ENCODE measurements at places on chromosomes 5 and 9.

DNA sequence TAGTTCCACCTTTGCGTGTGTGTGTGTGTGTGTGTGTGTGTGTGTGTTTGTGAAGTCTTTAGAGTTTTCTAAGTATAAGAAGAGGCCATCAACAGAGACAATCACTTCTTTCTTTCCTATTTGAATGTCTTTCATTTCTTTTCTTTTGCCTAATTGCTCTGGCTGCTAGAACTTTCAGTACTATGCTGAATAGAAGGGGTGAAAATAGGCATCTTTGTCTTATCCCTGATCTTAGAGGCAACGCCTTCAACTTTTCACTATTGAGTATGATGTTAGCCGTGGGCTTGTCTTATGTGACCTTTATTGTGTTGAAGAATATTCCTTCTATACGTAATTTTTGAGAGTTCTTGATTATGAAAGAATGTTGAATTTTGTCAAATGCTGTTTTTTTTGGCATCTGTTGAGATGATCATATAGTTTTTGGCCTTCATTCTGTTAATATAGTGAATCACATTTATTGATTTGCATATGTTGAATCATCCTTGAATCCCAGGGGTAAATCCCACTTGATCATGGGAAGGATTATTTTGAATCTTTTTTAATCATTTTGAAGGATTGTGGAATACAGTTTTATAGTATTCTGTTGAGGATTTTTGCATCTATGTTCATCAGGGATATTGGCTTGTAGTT, 134.8 kb upstream of the CD180 start:
- no peak for DNase-seq

DNA sequence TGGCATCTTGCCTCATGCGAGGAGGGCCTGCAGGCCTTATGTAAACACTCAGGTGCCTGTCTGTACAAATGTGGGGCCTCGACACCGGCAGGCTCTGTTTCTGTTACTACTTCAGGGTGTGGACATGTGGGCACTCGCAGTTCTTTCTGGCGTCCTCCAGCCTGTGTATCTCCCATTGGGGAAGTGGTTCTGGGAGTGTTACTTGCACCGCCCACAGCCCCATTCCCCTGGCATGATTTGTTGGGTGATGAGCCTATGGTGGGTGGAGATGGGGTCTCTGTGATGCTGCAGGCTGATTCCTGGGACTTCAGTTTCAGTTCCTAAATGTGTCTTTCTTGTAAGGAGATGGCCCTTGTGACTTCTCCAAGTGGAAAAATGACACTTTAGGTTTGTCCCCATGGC, 82.1 kb upstream of the PITX1 start:
- DNase-seq = no peak

DNA sequence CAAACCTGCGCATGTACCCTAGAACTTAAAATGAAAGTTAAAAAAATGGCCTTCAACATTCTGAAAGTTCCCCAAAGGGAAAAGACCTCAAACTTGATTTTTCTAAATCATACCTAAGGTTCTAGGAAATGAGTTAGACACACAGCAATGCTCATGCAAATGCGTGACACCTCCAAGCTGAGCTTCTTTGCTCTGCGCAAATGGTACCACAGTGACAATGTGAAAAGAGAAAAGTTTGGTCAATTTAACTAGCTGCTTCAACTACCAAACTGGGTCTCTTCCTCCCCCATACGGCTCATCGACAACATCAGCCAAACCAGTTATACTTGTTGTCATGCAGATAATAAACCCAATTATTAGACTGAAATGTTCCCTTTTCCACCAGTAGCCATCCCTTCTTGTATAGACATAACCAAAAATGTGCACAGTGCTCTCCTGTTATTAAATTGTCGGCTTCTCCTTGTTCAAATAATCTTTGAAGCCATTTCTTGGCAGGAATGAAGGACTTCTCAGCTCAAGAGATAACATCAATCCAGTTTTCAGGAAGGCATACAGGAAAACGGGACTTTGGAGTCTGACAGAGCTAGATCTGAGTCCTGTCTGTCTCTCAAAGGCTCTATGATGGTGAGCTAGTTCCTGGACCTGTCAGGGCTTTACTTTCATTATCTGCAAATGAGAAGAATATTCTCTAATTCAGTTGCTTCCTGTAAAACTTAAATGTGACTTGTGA, 185.6 kb upstream of the NR3C1 start:
- no peak for DNase-seq

- DNase-seq = no peak
Observed at GRCh38 chr9:121889990-121890563, 203.0 kb downstream of the TTLL11 start.

DNA sequence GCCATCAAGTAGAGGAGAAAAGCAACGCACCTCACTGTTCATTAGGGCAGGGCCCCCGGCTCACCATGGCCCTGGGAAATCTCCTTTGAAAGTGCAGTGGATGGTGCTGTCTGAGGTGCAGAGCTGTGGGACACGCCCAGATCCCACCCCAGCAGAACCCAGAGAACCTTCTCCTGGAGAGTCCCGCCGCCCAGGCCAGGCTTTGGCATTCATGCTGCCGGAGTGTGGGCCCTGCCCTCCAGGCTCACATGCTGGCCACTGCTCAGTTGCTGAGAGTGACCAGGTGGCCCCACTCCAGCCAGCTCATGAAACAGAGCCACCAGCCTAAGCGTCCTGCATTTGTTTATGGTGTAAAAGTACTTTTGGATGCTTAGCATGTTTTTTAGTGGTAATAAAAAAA, 23.8 kb upstream of the LRRC14B start:
- DNase-seq = no peak

DNA sequence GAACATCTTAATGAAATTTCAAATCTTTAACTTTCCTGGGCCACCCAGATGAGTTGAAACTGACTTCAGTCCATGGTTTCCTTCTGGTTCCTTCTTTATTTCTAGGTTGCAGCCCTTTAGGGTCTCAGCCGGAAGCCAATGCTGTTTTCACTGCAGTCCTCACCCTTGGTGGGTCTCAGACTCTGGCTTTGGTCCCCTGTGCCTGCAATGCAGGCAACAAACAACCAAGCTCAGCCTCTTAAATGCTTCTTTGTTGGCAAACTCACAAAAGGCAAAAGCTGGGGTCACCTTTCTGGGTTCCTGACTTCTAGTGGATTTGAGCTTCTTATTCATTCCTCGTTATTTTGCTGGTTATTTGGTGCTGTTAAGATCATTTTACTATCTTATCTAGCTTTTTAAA, 19.3 kb upstream of the APC start:
- no peak for DNase-seq

GRCh38 chr9:96203867-96204501, 98.0 kb downstream of the HSD17B3 start:
- DNase-seq = no peak

GRCh38 chr9:110521206-110521605, 58.3 kb downstream of the SVEP1 start:
- no peak for DNase-seq

GRCh38 chr5:36854402-36855140, 22.0 kb upstream of the NIPBL start:
- no peak for DNase-seq

DNA sequence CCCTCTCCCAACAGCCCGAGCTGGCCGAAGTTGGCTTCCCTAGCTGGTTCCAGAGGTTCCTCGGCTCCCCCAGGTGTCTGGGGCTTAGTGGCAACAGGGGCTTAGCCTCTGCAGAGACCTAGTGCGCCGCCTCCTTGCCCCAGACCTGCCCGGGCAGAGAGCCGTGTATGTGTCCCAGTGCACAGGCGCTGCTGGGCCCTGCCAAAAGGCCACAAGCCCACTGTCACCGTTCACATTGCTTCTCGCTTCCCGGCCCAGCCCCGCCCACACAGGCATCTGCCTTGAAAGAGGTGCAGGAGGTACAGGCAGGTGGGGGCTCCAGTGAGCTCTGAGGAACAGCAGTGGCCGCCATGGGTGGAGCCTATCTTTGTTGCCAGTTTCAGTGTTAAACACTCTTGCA, 2.5 kb upstream of the CACFD1 start:
- no peak for DNase-seq

- no peak for DNase-seq
Observed at GRCh38 chr5:99349787-99350186, 421.0 kb upstream of the CHD1 start.

GRCh38 chr5:25979086-25979485, 1059.3 kb downstream of the CDH9 start:
- DNase-seq = no peak

- no peak for DNase-seq
Observed at GRCh38 chr5:8053270-8053669, 184.3 kb downstream of the MTRR start.

DNA sequence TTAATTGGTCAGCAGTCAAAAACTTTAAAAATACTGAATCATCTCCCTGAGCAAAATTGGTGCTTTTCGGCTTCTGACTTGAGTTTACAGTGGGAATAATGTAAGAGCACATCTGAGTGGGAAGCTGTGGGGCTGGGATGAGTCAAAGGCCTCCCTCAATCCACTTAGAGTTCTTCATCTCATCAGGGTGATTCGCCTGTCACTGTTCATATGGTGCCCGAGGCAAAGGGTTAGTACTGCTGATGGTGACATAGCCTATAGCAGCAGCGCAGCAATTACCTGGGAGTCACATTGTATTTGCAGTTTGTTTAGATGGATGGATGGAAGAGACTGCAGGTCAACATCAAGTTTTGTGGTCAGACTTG, 113.8 kb upstream of the ZNF608 start:
- no peak for DNase-seq

DNA sequence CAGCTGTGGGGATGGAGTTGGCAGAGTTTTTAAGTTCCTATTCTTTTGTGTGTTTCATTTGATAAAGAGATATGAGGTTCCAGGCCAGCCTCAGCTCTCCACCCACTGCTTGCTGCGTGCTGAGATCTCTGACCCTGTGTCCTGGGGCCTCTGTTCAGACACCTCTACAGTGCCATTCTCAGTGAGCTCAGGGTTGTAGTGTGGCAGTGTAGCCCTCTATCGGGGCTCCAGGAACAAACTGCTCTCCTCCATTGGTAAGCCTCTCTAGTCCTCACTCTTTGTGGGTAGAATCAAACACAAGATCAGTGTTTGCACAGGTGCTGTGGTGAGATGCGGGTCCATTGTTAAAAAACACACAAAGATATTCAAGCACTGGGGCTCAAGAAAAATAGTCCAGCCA, 386.6 kb upstream of the RPS23 start:
- no peak for DNase-seq

DNA sequence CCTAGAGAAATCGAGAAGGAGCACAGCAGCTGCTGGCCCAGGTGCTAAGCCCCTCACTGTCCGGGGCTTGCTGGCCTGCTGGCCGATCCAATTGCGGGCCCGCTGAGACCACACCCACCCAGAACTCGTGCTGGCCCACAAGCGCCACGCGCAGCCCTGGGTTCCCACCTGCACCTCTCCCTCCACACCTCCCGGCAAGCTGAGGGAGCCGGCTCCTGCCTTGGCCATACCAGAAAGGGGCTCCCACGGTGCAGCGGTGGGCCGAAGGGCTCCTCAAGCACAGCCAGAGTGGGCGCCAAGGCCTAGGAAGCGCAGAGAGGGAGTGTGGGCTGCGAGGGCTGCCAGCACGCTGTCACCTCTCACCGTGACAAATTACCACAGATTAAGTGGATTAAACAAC, 6.8 kb upstream of the BNC2 start:
- DNase-seq = no peak

DNA sequence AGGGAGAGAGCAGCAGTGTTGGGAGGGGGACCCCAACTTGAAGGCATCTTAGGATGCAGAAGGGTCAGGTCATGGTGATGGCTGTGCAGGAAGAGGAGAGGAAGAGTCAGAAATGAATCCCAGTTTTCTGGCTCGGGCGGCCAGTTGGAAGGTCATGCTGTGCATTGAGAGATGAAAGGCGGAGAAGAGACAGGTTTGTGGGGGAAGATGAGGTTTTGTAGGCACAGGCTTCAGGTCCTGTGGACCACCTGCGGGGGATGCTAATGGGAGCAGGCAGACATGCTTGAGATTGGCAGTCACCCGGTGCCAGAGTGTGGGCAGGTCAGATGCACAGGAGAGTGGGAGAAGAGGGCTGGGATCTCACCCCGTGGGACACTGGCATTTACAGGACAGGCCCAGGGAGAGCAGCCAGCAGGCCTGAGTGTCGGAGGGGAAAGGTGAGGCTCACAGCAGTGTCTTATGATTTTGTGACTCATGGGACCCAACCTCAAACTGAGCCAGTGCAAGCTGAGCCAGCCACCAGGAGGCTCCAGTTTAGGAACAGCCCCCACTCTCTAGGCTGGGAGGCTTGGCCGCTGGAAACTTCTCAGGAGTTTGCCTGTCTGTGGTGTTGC, 17.5 kb downstream of the STXBP1 start:
- no peak for DNase-seq

- no peak for DNase-seq
Observed at GRCh38 chr9:109040571-109040970, 27.3 kb upstream of the CTNNAL1 start.

DNA sequence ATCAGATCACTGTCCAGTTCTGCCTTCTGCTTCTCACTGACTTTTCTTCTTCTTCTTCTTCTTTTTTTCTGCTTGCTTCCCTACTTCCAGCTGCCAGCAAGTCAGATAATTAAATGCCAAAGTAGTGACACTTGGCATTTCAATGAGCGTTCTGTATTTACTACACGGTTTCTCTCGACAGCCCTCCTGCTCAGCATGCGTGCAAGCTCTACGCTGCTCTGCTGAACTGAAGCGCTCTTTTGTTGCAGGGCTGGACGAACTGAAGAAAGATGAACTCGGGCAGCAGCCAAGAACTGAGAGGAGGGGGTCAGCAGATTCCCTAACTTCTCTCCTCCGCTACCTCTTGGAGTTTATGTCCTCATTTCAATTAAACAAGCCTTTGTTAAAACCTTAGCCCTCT, 319.1 kb downstream of the GLIS3 start:
- DNase-seq = no peak

Measured in T follicular helper cell (primary cell).